Heart left ventricle (tissue), 16 donors: ENCODE measurements at places on chromosomes 6 and 20.

- H3K36me3 ChIP-seq, result no peaks in the 10 kb centered on the region
- DNase-seq, result no peak
- H3K4me3 ChIP-seq, result no peak overlapping the region
- H3K27me3 ChIP-seq, result no peaks in the 10 kb centered on the region
These were observed 148.1 kb upstream of the UST start for GRCh38 chr6:148598724-148599123.

DNA sequence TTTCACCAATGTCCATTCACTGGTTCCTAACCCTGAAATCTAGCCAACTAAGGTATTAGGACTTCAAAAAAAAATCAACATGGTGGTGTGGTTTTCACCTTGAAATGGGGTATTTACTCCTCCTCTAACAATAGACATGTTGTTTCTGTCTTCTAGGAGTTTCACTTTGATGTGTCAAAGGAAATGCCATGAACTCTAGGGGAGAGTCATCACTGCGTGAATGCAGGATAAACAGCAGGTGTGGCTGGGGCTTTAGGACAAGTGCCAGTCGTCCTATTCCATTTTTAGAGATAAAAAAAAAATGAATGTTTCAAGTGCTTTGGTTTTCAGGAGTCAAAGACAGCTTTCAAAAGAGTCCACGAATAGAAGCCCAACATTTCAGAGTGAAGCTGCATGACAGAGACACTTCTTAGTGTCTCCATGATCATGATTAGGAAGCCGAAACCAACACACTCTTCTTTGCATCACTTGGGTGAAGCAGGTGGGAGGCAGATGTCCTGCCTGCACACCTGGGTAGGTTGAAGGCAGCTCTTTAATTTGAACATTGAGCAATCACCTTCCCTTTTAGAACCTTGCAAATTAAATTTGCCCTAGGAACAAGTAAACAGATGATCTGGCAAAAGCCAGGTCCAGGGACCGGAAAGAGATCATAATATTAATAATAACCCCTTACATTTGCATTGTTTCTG is 328.5 kb upstream of the PRDM1 start:
- no peaks in the 10 kb centered on the region for H3K4me1 ChIP-seq
- H3K27me3 ChIP-seq, result no peaks in the 10 kb centered on the region
- H3K27ac ChIP-seq, result no peak overlapping the region
- H3K4me3 ChIP-seq, result no peak overlapping the region
- no peak for DNase-seq

DNA sequence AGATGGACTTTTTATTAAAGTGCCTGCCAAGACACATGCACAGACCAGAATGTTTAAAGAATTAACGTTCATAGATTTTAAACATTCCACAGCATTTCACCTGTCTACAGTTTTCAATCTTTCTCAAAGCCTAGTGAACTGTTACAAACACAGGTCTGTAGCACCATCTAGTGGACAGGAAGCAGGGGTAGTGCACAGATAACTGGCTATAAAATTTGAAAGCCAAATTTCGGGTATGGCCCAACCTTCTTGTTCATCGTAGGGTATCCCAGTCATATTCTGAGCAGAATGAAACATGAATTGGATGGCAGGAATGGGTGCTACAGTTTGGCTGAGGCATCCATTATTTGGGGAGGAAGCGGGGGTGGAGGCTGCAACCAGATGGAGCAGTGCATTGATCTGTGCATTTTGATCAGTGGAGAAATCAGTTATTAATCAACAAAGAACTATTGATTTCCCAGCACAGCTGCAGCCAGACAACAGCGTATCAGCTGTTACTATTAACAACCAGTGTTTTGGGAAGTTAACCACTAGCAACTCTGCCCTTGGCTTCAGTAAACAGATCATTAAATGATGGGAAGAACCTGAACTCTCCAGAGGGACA is 56.1 kb upstream of the B3GAT2 start:
- H3K27ac ChIP-seq, result no peak overlapping the region
- H3K4me3 ChIP-seq, result no peak overlapping the region
- H3K4me1 ChIP-seq, result no peaks in the 10 kb centered on the region
- H3K27me3 ChIP-seq, result no peaks in the 10 kb centered on the region

DNA sequence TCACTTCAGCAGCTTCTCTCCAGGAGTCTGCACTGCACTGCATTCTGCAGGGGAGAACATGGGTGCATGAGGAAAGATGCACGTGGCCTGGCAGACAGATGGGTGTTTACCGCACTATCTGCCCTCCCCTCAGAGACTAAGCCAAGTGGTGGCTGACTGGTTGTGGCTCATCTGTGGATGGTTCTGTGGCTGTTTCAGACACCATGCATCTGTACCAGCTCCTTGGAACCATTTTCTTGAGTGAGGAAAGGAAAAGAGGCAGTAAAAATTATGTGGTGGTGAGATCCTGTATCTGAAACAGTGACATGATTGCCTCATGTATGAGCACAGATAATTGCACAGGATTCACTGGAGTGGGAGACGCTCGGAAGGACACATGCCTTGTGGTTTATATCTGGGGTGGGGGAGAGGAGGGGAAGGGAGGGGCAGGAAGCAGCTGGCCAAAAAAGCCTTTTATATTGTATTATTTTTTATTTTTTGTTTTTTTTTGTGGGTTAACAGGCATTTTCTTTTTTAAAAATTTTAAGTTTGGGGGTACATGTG is 161.7 kb downstream of the ERMARD start:
- no peak overlapping the region for H3K27ac ChIP-seq
- H3K4me1 ChIP-seq, result no peaks in the 10 kb centered on the region
- no peaks in the 10 kb centered on the region for H3K36me3 ChIP-seq

DNA sequence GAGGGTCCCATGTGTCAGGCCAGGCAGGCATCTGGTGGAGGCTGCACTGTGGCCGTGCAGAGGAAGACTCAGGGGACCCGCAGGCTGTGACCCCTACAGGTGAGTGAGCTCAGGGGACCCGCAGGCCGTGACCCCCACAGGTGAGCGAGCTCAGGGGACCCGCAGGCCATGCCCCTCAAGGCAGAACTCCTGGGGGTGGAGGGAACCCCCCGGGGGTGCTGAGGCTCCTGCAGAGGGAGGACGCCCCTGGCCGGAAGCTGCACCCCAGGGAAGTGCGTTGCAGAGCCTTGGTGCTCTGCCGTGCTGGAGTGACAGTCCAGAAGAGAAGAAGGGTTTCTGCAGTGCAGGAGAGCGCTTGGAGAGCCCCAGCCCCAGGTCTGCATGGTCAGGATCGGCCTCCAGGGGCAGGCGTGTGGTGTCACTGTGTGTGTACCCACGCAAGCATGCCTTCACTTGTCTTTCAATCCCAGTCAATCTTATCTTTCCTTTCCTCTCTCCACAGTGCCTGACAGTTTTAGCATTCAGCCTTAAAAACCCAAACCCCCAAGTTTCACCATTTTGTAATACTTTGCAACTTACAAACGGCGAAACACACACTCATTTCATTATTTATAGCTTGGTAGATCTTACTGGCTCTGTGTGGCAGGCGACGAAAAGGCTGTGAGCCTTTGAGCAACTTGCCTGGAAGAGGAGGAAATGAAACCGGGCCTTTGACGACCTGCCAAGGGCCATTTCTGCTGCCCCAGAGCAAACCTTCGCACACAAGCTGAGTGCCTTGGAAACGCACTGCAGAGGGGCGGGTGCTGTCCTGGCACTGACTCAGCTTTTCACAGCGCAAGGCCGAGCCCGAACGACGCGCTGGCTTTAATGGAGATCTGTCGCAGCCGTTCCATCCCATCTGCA is 101.4 kb upstream of the AGPAT4 start:
- no peaks in the 10 kb centered on the region for H3K36me3 ChIP-seq
- peak; percentile 46 for DNase-seq
- H3K4me1 ChIP-seq, result peaks cover 4% of the 10 kb centered on the region
- no peak overlapping the region for H3K27ac ChIP-seq
- no peaks in the 10 kb centered on the region for H3K27me3 ChIP-seq
- H3K4me3 ChIP-seq, result no peak overlapping the region

DNA sequence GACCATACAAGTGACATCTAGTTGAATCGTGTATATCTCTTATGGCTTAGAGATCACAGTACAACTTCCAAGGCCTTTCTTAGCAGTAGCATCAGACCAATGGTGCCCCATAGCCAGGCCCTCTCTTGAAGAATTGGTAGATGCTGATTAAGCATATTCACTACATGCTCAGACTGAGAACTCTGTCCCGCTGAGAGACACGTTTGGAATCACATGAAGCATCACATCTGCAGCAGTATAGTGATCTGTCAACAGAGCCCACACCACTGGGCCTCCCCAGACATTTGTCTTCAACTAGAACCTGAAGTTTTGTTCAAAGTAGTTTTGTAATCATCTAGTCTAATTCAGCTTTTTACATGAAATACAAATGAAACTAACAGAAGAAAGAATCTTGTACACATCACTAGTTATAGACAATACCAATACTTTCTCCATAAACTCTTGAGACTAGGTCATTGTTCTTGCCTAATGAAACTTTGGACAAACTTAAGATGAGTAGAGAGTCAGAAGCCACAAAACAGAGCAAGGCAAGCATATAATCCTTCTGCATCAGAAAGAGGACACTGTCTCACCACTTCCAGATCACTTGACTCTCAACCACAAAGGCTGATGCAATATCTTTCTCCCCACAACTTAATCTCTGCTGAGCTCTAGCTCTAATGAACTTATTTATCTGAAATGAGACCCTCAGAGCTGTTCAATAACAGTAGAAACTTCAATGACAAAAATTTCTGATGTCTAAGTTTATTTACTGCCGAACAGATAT is 182.7 kb downstream of the TBX18 start:
- no peaks in the 10 kb centered on the region for H3K4me1 ChIP-seq
- H3K4me3 ChIP-seq, result no peak overlapping the region
- H3K27me3 ChIP-seq, result no peaks in the 10 kb centered on the region
- DNase-seq, result no peak

- H3K36me3 ChIP-seq, result no peaks in the 10 kb centered on the region
- H3K4me1 ChIP-seq, result no peaks in the 10 kb centered on the region
- no peak for DNase-seq
- no peaks in the 10 kb centered on the region for H3K27me3 ChIP-seq
- peak overlapping the region; percentile 93 for H3K27ac ChIP-seq
These were observed 1.4 kb upstream of the MAN1A1 start for GRCh38 chr6:119350952-119351372.

- H3K4me1 ChIP-seq, result no peaks in the 10 kb centered on the region
- H3K27ac ChIP-seq, result no peak overlapping the region
- DNase-seq, result no peak
- no peaks in the 10 kb centered on the region for H3K27me3 ChIP-seq
- no peak overlapping the region for H3K4me3 ChIP-seq
These were observed 78.5 kb upstream of the ASF1A start for GRCh38 chr6:118815495-118815894.

- no peak overlapping the region for H3K27ac ChIP-seq
- no peaks in the 10 kb centered on the region for H3K4me1 ChIP-seq
- H3K4me3 ChIP-seq, result no peak overlapping the region
- no peak for DNase-seq
These were observed 478.3 kb downstream of the FRK start for GRCh38 chr6:115582386-115582785.

DNA sequence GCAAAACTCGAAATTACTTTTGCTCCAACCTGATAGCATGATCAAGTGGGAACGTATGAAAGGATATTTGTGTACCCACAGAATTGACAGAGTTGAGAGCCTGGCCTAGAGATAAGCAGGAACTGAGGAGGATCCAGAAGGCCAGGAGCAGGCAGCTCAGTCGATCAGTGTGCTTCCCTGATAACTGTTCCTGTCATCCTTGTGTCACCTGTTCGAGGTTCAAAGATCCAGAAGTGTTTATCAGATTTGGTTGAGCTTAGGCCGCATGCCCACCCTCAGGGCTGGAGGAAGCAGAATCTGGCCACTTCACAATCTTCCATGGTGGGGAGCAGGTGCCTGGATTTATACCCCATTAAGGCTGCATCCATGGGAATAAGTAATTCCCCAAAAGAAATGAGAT is 124.8 kb downstream of the QRSL1 start:
- H3K4me3 ChIP-seq, result no peak overlapping the region
- DNase-seq, result no peak
- H3K36me3 ChIP-seq, result no peaks in the 10 kb centered on the region
- H3K27me3 ChIP-seq, result no peaks in the 10 kb centered on the region
- H3K27ac ChIP-seq, result no peak overlapping the region
- no peaks in the 10 kb centered on the region for H3K4me1 ChIP-seq

DNA sequence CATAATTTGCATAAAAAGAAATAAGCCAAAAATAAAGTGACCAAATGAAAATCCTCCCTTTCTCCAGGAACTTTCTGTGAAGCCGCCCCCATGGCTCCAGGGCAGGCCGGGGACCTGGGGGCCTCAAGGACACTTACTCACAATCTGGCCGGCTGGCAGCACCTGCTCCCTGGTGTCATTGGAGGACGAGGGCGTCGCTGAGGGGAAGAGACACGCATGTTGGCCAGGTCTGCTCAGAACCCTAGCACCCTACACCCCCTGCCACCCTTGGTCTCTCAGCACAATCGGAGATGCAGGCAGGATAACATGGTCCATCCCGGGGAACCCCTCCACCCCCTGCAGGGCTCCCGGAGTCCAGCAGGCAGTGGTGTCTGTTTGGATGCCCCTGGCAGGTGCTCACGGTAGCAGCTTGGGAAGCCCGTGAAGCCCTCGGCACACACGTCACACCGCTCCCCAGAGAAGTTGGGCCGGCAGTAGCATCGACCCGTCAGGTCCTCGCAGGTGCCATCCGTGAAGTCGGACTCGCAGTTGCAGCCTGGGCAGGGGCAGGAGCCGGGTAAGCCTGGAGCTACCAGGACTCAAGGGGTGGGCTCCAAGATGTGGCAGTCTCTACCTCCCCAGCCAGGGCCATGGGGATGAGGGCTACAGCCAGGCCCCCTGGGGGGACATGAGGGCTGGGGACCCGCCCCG is 21.3 kb downstream of the LAMA5 start:
- DNase-seq, result no peak
- no peak overlapping the region for H3K4me3 ChIP-seq
- peaks cover 17% of the 10 kb centered on the region for H3K36me3 ChIP-seq
- H3K27ac ChIP-seq, result no peak overlapping the region
- H3K27me3 ChIP-seq, result no peaks in the 10 kb centered on the region
- no peaks in the 10 kb centered on the region for H3K4me1 ChIP-seq

GRCh38 chr20:19644085-19644484 is 114.0 kb upstream of the RIN2 start:
- H3K4me3 ChIP-seq, result no peak overlapping the region
- no peak overlapping the region for H3K27ac ChIP-seq
- no peaks in the 10 kb centered on the region for H3K4me1 ChIP-seq
- no peaks in the 10 kb centered on the region for H3K27me3 ChIP-seq
